ENCODE measurements at places on chromosomes 6 and 20.

- no peak overlapping the region for H3K27ac ChIP-seq
- no peak overlapping the region for H3K4me3 ChIP-seq
- H3K36me3 ChIP-seq = no peaks in the 10 kb centered on the region
These were observed 32.3 kb downstream of the GSTA3 start for GRCh38 chr6:52877168-52877567.

GRCh38 chr20:7879883-7880282, 60.4 kb downstream of the HAO1 start:
- no peaks in the 10 kb centered on the region for H3K36me3 ChIP-seq
- H3K4me3 ChIP-seq = no peak overlapping the region
- no peaks in the 10 kb centered on the region for H3K27me3 ChIP-seq
- H3K4me1 ChIP-seq = no peaks in the 10 kb centered on the region
- no peak overlapping the region for H3K27ac ChIP-seq

GRCh38 chr6:11324453-11325015, 92.1 kb upstream of the NEDD9 start:
- no peaks in the 10 kb centered on the region for H3K36me3 ChIP-seq
- DNase-seq = no peak
- H3K27me3 ChIP-seq = peaks cover 2% of the 10 kb centered on the region
- H3K4me3 ChIP-seq = no peak overlapping the region

- peaks cover 40% of the 10 kb centered on the region for H3K36me3 ChIP-seq
- peak overlapping the region; percentile 78 for H3K27ac ChIP-seq
- H3K4me1 ChIP-seq = peaks cover 6% of the 10 kb centered on the region
- H3K4me3 ChIP-seq = peak overlapping the region; percentile 77
These were observed 712 bp downstream of the ABHD16A start for GRCh38 chr6:31702405-31702818.

- no peak for DNase-seq
- H3K27ac ChIP-seq = no peak overlapping the region
- peaks cover 16% of the 10 kb centered on the region for H3K4me1 ChIP-seq
- H3K36me3 ChIP-seq = no peaks in the 10 kb centered on the region
- no peak overlapping the region for H3K4me3 ChIP-seq
- H3K27me3 ChIP-seq = no peaks in the 10 kb centered on the region
These were observed 50.0 kb downstream of the ADAT2 start for GRCh38 chr6:143400258-143401067.

- no peaks in the 10 kb centered on the region for H3K27me3 ChIP-seq
- no peaks in the 10 kb centered on the region for H3K36me3 ChIP-seq
- no peak overlapping the region for H3K4me3 ChIP-seq
- no peak for DNase-seq
- H3K4me1 ChIP-seq = peaks cover 8% of the 10 kb centered on the region
These were observed 35.7 kb downstream of the TGM2 start for GRCh38 chr20:38129248-38129865.

- H3K4me1 ChIP-seq = no peaks in the 10 kb centered on the region
- H3K4me3 ChIP-seq = no peak overlapping the region
- H3K27me3 ChIP-seq = no peaks in the 10 kb centered on the region
- H3K36me3 ChIP-seq = no peaks in the 10 kb centered on the region
- H3K27ac ChIP-seq = no peak overlapping the region
These were observed 164.2 kb upstream of the TCF21 start for GRCh38 chr6:133724726-133725125.

DNA sequence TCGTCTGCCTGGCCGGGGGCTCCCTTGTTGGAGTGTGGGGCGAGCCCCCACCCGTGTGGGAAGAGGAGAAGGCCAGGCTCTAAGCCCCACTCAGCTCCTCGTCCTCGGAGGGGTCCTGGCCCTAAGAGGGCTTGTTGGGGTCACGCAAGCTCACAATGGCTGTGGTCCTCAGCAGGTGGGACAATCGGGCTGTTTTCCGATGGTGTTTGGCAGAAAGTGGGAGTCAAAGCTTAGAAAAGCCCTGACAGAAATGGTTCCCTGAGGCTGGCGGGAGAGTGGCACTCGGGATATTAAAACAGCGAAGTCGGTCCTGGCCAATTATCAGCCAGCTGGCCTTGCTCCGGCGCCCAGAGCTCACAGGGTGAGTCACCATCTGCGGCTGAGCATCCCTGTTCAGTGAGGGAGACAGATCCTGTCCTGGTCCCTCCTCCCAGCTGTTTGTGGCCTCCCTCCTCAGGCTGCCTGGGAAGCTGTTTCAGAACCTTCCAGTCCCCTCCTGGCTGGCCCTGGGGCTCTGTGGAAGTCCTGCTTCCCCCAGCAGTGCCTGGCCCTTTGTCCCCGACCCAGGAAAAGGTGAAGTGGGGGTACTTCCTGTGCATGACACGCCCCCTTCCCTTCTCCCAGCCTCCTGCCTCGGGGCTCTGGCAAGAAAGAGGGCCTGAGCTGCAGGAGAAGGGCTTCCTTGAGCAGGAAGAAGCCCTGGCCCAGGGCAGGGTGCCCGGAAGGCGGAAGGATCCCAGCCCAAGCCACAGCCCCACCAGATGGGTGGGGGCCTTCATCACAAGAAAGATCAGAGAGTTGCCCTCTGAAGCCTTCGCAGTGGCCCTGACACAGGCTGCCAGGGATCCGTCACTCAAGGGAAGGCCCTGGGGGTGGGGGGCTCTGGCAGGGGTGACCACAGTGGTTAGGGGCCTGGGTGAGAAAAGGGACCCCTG, 53.6 kb upstream of the BHLHE23 start:
- no peaks in the 10 kb centered on the region for H3K36me3 ChIP-seq
- H3K27ac ChIP-seq = no peak overlapping the region
- peaks cover 2% of the 10 kb centered on the region for H3K27me3 ChIP-seq
- no peak for DNase-seq

DNA sequence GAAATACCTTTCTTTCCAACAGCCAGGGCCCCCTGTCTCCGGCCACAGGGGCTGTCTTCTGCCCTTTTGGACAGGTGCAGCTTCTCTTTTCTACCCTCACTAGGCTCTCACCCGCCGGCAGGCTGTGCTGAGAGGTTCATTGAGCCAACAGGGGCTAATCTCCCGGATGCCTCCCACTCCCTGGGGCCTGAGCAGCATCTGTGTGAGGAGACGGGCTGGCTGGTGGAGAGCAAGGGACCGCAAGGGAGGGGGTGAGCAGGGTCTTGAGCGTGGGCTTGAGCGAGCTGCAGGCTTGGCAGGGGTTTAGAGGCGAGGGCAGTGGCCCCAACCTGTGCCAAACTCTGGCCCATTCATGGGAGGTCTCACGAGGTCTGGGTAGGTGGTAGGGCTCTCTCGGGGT, 56.5 kb upstream of the CST7 start:
- DNase-seq = no peak
- no peaks in the 10 kb centered on the region for H3K4me1 ChIP-seq
- no peaks in the 10 kb centered on the region for H3K27me3 ChIP-seq
- H3K36me3 ChIP-seq = no peaks in the 10 kb centered on the region

All from neuronal stem cell (in vitro differentiated cells).